ENCODE measurements at places on chromosomes 1 and 21.

- no peak for DNase-seq
Measured at GRCh38 chr1:172815740-172816139, 156.8 kb downstream of the FASLG start.

DNA sequence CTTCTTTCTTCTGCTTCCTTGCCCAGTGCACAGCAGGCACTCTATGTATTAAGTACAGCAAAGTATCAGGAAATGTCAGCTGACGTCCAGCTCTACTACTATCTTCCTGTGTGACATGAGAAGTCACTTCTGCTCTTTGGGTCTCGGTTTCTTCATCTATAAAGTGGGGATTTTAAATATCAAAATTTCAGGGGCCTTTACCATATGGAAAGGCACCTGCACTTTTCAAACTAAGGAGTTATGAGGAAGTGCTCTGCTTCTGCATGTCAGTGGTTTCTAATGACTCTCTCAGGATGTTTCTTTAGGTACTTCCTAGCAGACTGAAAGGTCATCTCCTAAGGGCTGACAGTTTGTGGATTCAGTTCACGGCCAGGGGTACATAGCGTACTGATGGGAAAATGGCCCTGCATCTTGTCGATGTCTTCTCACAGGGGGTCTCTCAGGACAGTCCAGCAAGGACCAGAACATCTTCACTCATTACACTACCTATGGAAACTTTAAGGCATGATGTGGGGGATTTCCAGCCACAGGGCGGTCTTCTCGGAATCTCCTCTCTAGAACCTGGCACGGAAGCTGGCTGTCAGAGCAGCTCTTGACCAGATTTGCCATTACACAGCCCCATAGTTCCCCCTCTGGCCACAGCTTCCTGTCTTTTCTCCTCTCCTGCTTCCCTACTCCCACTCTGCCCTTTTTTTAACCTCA is 42.0 kb upstream of the MTF1 start:
- DNase-seq: no peak

DNA sequence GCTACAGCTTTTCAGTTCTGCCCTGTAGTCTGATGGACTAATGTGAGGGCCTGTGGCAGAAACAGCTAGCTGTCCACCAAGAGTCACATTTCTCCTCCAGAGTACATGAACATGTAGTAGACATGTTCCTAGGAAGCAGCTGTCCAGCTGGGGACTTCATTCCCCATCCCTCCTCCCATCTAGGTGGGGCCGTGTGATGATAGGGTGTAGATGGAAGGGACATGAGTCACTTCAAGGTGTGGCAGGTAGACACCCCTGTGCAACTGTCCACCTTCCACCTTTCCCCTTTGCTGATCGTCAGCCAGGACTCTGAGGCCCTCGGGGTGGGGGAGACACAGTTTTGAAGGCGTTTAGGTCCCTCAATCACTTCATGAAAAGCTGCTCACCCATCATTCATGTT is 3.6 kb upstream of the RD3 start:
- no peak for DNase-seq

- DNase-seq: no peak
Measured at GRCh38 chr21:26956216-26956615, 10.7 kb downstream of the ADAMTS5 start.

GRCh38 chr1:112686835-112687234 is 12.4 kb downstream of the MOV10 start:
- DNase-seq: no peak

GRCh38 chr1:230979952-230980351 is 1.1 kb downstream of the ARV1 start:
- DNase-seq: no peak

GRCh38 chr1:54543729-54544496 is 4.1 kb upstream of the ACOT11 start:
- DNase-seq: no peak

DNA sequence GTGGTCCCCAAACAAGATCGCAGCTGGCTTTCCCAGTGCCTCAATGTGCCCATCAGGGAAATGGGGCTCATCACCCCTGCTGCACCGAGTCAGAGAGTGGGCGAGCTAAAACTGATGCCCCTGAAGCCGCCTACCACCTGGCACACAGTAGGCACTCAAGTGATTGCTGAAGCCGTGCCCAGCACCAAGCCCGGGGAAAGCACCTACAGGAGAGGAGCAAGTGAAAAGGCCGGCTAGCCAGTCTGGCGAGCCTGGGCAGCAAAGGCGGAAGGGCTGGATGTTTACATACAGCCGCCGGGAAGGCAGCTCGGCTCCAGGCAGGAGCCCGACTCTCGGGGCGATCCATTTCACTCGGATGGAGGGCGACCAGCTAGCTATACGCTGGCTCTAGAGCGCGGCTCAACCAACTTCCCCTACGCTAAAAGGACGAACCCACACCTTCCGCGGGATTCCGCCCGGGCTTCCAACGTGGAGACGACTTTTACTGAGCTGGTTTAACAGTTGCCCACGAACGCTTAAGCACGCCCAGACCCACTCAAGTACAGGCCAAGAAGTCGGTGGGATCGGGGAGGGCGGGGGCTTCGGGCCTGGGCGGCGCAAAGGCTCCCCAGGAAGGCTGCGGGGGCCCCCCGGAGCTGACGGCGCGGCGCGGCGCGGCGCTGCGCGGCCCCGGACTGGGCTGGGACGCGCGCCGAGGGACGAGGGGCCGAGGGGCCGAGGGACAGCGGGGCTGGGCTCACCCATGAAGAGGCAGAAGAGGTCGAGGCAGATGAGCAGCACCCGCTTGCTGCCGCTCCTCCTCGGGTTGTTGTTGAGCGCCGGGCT is 1.0 kb downstream of the PLPP3 start:
- DNase-seq: no peak

Data from CD4-positive, alpha-beta T cell treated with Interleukin-4 for 4 hours (primary cell).